ENCODE measurements at places on chromosomes 5 and 9. TPM values are rescaled to one million over a fixed set of nuclear protein-coding genes. Genes with fewer than 3 reads are reported as not detected.

Gene PCDHB9
- 0.40 TPM for total RNA-seq

- DNase-seq: no peak
These were observed 675.2 kb downstream of the ACTL7B start for GRCh38 chr9:108180541-108180940.

DNA sequence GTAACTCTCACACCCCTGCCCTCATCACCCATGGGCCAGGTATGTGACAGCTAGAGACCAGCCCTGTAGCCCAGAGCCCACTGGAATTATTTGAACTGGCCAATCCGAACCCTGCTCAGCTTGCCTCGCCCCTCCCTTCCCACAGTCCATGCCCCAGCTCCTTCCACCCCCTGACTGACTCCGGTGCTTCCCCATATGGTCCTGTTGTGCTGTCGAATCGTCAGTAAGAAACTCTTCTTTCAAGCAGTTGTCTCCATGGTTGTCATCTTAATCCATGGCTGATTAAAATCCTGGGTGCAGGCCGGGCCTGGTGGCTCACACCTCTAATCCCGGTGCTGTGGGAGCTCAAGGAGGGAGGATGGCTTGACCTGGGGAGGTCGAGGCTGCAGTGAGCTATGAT, 118.5 kb downstream of the COL23A1 start:
- DNase-seq: no peak

DNA sequence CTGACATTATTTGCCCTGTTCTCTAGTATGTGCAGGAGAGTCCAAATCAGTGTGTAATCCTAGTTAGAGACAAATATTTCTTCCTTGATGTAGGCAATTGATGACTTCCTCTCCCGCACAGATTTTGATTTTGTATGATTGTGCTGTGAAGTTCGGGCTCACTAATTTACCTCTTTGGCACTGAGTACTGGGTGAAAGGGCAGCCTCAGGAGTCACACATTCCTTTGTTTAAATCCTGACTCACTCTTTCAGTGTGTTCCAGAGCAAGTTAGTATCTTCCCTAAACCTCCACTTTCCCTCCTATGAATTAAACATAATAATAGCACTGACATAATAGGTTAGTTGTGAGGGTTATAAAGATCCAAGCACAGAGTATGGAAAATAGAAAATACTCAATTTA, 269.7 kb downstream of the ISL1 start:
- DNase-seq: no peak

- no peak for DNase-seq
These were observed 71.3 kb downstream of the ERP44 start for GRCh38 chr9:100027543-100027942.
